ENCODE measurements at places on chromosomes 7 and 10. TPM values are rescaled to one million over a fixed set of nuclear protein-coding genes. Genes with fewer than 3 reads are reported as not detected.

NUPR2 gene
- not detected for total RNA-seq

DNA sequence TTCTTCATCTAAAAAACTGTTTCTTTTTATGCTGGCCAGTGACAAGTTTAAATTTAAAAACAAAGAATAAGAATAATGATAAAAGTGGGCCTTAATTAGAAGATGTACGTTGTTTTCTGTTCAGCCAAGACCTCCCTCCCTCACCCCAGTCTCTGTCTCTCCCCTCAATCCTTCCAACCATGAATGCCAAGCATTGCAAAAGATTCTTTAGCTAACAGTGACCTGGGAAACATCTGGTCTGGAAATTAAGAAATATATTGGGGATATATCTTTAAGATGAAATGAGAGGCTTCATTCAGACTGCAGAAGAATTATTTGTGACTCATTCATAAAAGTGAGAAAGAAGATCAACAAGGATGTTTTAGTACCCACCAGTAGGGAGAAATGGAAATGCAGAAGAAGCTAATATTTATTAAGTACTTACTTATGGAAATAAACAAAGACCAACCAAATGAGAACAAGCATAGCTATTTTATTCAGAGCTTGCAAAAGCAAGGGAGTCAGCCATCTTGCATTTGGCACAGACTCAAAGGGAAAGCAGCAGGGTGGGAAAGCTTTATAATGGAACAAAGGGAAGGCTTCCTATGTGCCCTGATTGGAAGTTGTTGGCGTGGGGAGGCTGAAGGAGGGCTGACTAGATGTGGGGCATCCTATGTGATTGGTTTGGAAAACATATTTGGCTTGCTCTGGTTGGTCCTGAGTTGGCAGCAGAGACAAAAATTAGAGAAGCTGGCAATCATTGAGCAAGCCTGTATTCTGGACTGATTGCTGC, 595.4 kb upstream of the GHITM start:
- H3K27ac ChIP-seq, result no peak overlapping the region
- H3K27me3 ChIP-seq, result no peaks in the 10 kb centered on the region
- no peaks in the 10 kb centered on the region for H3K4me1 ChIP-seq
- no peaks in the 10 kb centered on the region for H3K36me3 ChIP-seq

GRCh38 chr10:4240608-4241197, 455.7 kb upstream of the KLF6 start:
- H3K36me3 ChIP-seq, result no peaks in the 10 kb centered on the region
- DNase-seq, result peak; percentile 93
- H3K27ac ChIP-seq, result peak overlapping the region; percentile 97
- no peaks in the 10 kb centered on the region for H3K27me3 ChIP-seq

GRCh38 chr7:2497500-2498336, 21.5 kb upstream of the GRIFIN start:
- peak; percentile 61 for DNase-seq
- H3K27me3 ChIP-seq, result peaks cover 9% of the 10 kb centered on the region
- no peaks in the 10 kb centered on the region for H3K36me3 ChIP-seq
- no peak overlapping the region for H3K4me3 ChIP-seq
- H3K27ac ChIP-seq, result no peak overlapping the region
- H3K4me1 ChIP-seq, result no peaks in the 10 kb centered on the region

DNA sequence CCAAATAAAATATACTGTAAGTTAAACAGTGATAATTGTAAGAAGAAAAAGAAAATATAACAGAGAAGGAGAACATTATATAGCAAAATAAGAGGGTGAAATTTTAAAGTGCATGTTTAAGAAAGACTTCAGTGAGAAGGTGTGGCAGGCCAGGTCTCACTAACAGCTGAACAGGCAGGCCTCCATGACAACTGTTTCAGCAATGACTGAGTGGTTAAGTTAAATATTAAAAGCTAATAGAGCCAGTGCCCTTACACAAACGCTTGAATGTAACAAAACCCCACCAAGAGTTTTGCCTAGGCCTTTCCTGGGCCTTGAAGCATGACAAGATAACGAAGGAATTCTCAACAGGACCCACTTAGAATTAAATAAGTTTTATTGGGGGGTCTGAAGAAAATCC, 32.6 kb downstream of the CFAP43 start:
- no peak overlapping the region for H3K4me3 ChIP-seq
- no peaks in the 10 kb centered on the region for H3K4me1 ChIP-seq
- DNase-seq, result no peak
- no peak overlapping the region for H3K27ac ChIP-seq
- no peaks in the 10 kb centered on the region for H3K27me3 ChIP-seq

DNA sequence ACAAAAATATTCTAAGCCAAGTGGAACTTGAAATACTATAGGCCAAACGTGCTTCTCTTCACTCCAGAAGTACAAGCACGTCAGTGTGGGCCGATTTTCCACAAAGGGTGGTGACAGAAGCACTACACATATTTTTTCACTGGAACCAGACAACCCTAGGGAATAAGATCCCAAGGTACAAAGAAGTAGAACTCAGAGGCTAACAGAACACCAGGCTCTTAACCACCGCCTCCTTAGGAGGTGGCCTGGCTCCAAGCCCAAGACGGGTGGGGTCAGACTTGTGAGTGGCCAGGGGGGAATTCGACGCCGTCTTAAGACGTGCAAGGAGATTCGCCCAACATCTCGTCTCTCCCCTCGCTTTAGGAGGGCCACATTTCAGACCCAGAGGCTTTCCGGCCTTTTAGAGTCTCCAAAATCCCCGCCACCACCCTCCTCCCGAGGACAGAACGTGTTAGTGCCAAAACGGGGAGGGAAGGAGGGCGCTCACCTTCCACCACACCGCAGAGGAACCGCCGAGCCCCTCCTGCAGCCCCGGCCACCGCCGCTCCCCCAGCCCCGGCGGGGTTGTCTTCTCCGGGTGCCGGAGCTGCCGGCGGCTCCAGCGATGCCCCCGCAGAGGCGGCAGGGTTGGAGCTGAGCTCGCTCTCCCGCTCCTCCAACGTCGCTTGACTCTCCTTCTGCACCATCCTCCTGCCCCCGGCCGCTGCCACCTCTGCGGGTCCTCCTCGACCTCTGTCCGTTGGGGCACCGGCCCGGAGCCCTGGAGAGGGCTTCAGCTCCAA, 716 bp downstream of the OGA start:
- peak; percentile 97 for DNase-seq

RGS10 gene
- total RNA-seq, result 67.8 TPM

NAPEPLD gene
- total RNA-seq, result 9.2 TPM

AP4M1 gene
- total RNA-seq, result 30.3 TPM

SUN3 gene
- total RNA-seq, result not detected

All from fibroblast of lung (primary cell).